ENCODE measurements at places on chromosomes 7 and 10. TPM values are rescaled to one million over a fixed set of nuclear protein-coding genes. Genes with fewer than 3 reads are reported as not detected.

DNA sequence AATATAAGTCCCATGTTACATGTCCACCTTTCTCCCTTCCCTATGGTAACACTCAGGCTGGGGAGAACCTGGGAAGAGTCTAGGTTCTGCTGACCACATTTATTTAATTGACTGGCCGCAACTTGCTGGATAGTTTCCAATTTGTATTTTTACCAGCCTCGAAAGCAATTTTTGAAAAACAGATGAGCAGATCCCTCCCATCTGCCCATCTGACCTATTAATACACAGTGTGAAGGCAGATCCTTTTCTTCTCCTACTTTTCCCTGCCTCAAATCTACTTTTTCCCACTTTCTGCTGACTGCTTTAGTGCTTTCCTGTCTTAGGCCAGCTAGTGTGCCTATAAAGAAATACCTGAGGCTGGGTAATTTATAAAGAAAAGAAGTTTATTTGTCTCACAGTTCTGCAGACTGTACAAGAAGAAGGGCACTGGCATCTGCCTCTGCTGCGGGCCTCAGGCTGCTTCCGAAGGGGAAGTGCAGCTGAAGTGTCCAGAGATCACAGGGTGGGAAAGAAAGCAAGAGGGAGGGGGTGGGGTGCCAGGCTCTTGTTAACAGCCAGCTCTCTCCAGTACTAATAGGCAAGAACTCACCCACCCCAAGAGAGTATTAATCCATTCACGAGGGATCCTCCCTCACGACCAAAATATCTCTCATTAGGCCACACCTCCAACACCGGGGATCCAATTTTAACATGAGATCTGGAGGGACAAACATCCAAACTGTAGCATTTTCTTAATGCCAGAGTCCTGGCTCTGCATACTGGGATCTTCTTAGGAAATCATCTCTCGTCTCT lies 336.0 kb upstream of the IGFBP3 start:
- no peak for DNase-seq

GRCh38 chr10:7944215-7944480 lies 110.3 kb upstream of the GATA3 start:
- no peak for DNase-seq

Gene FAM241B
- 0.84 TPM for total RNA-seq

Gene MARCHF5
- total RNA-seq: 29.4 TPM

GRCh38 chr10:70761727-70762350 lies 23.3 kb downstream of the TBATA start:
- DNase-seq: no peak

- no peak for DNase-seq
These were observed 7.1 kb upstream of the IFIT2 start for GRCh38 chr10:89294721-89295239.

- DNase-seq: no peak
These were observed 57.2 kb downstream of the MAD1L1 start for GRCh38 chr7:2175514-2175913.

- DNase-seq: no peak
These were observed 109.9 kb downstream of the GLRX3 start for GRCh38 chr10:130246113-130246512.

Gene GPR15LG
- not detected for total RNA-seq

DNA sequence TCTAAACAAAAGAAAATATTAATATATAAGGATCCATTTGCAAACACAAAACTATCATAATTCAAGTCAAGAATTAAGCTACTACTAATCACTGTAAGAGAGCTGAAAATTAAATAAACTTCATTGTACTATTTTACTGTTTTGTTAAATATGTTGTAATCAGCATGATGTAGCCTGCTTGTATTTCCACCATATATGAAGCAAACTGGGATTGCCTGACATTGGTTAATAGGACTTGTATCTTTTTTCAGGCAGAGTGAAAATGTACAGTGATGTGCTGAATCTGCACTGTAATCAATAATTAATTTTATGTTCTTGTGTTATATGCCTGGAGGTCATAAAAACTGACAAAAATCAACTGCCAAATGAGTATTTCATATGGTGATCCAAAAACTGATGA lies 25.4 kb downstream of the TRDMT1 start:
- no peak for DNase-seq

DNA sequence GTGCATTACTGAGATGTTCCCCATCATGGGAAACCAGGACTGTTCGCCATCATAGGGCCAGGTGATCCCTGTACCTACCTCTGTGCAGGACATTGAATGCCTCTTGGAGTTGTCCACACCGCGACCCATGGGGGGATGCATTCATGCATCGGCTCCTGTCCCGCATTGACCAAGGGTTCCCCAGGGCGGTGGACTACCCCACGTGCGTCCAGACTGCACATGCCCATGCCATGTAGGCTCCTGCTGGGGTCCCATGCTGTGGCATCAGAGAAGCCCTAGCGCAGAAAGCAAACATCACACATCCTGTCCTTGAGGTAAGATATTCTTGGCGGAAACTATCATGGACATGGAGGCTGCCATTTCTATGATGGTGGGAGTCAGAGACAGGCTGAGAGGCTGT lies 121.6 kb upstream of the UNC5B start:
- no peak for DNase-seq
